CD4-positive, alpha-beta T cell (primary cell): ENCODE measurements at places on chromosomes 5 and 9. TPM values are rescaled to one million over a fixed set of nuclear protein-coding genes. Genes with fewer than 3 reads are reported as not detected.

GRCh38 chr5:3199962-3200755, 395.5 kb upstream of the IRX1 start:
- DNase-seq, result no peak

- no peak for DNase-seq
Observed at GRCh38 chr9:16619402-16619801, 251.1 kb downstream of the BNC2 start.

The ACTBL2 gene
- total RNA-seq, result not detected

The BTNL8 gene
- not detected for total RNA-seq

DNA sequence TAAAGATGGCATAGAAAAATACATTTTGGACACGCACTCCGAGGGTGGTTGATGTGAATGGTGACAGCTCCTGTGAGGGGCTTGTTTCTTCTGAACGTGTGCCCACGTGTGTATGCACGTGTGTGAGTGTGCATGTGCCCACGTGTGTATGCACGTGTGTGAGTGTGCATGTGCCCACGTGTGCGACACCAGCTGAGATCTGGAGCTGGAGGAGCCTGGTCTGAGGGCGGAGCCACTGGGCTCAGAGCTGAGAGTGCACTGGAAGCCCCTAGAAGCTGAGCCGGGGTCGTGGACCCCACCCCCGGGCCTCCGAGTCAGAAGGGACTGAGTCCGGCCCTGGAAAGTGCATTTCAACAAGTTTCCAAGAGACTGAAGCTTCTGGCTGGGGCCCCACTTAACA, 282.5 kb upstream of the IRX4 start:
- no peak for DNase-seq
